ENCODE measurements at places on chromosomes 5 and 9. TPM values are rescaled to one million over a fixed set of nuclear protein-coding genes. Genes with fewer than 3 reads are reported as not detected.
A peak's percentile ranks its signal among the peaks of the same experiment; 100 is the strongest.

The RANBP3L gene
- total RNA-seq: 0.46 TPM

The ARL14EPL gene
- not detected for total RNA-seq

The FGF10 gene
- total RNA-seq: not detected

The ZNF484 gene
- 10.6 TPM for total RNA-seq

The FAM163B gene
- not detected for total RNA-seq

The PCDHA9 gene
- 1.1 TPM for total RNA-seq

The TMEM232 gene
- total RNA-seq: 1.7 TPM

The FOXD4L5 gene
- total RNA-seq: 0.11 TPM

DNA sequence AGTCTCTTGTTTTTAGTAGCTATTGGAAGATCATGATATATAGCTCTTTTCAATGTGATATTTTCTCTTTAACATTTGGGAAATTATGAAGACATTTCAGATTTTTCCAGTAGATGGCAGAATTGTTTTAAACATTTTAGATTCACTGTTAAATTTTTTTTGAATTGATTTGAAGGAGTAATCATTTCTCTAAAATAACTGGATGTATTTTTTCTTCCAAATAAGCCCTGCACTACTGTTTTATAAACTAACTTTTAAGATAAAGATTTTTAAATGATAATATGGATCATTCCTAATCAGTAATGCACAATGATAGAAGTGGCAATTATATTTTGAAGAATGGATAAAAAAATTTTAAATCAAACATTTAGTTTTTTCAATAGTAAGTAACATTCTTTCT is 14.2 kb downstream of the NDUFAF2 start:
- H3K36me3 ChIP-seq: no peaks in the 10 kb centered on the region
- H3K27ac ChIP-seq: no peak overlapping the region
- H3K27me3 ChIP-seq: no peaks in the 10 kb centered on the region

- no peaks in the 10 kb centered on the region for H3K27me3 ChIP-seq
- no peaks in the 10 kb centered on the region for H3K36me3 ChIP-seq
- H3K4me1 ChIP-seq: peaks cover 17% of the 10 kb centered on the region
- H3K27ac ChIP-seq: no peak overlapping the region
- DNase-seq: no peak
Measured at GRCh38 chr9:108537756-108538155, 318.0 kb downstream of the ACTL7B start.

GRCh38 chr9:36163786-36164170 is 5.4 kb upstream of the CCIN start:
- peak; percentile 65 for DNase-seq
- peak overlapping the region; percentile 34 for H3K4me3 ChIP-seq
- peak overlapping the region; percentile 93 for H3K27ac ChIP-seq
- no peaks in the 10 kb centered on the region for H3K36me3 ChIP-seq
- H3K4me1 ChIP-seq: peaks cover 47% of the 10 kb centered on the region

- no peaks in the 10 kb centered on the region for H3K36me3 ChIP-seq
- H3K27ac ChIP-seq: no peak overlapping the region
- H3K4me3 ChIP-seq: no peak overlapping the region
- no peaks in the 10 kb centered on the region for H3K4me1 ChIP-seq
- peak; percentile 57 for DNase-seq
Measured at GRCh38 chr9:13023498-13023897, 248.7 kb downstream of the LURAP1L start.

DNA sequence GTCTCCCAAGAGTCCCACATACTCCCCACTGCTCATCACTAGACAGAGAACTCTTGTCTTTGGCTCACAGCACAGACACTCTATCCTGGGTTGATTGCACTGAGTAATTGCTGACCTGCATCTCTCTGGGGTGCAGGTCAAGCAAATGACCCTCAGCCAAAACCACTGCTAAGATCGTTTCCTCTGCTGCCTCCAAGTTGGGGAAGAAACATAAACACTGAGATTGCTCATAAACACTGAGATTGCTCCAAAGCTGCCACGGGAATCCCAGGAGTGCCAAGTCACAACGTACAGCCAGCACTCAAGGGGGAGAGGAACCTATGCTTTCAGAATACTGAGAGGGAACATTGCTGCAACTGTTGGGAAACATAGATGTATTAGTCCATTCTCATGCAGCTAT is 1402.1 kb upstream of the ACO1 start:
- H3K4me3 ChIP-seq: no peak overlapping the region
- H3K27me3 ChIP-seq: no peaks in the 10 kb centered on the region
- no peak for DNase-seq
- H3K27ac ChIP-seq: no peak overlapping the region
- no peaks in the 10 kb centered on the region for H3K36me3 ChIP-seq
- no peaks in the 10 kb centered on the region for H3K4me1 ChIP-seq

DNA sequence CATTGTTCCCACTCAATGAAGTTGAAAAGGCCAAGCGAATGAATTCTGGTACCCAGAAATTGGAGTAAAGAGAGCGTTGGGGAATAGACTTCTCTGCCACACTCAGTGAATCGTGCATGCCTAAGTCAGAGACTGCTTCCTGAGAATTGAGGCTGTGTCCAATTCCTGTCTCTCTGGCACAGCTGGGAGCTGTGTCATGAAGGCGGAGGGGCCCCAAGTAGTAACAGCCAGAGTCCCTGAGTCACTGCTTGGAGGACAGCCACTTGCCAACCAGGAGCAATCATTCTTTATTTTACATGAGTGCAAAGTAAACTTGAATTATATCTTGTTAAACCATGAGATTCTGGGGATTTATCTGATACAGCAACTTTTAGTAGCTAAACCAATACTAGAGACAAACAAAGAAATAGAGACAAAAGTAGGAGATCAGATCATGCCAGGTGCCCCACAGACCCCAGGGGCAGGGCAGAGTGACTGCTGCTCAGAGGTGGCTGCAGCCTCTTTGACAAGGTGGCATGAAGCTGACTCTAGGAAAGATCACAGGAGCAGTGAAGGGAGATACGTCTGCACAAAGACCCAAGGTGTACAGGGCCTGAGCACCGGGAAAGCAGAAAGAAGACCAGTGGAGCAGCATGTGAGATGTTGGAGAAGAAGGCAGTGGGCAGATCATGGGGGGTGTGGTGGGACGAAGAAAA is 246.0 kb downstream of the GADD45G start:
- H3K27me3 ChIP-seq: no peaks in the 10 kb centered on the region
- no peak overlapping the region for H3K27ac ChIP-seq
- no peak overlapping the region for H3K4me3 ChIP-seq
- peak; percentile 32 for DNase-seq
- H3K36me3 ChIP-seq: no peaks in the 10 kb centered on the region

DNA sequence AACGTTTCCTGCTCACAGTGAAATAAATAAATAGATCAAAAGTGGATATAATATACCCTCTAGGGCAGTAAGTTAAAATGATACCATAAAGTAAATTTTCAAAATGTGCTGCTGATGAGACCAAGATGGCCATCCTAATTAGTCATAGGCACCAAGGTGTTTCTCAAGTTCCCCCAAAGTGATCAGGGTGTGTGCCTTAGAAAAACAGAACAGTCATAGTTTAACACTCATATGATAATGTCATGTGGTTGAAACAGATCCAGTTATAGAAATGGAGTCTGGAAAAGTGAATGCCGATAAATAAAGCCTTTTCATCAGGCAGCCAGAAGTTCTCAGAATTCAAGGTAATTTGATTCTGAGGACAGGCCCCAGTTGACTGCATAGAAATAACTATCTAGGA is 161.5 kb upstream of the CDKN2B start:
- no peak overlapping the region for H3K4me3 ChIP-seq
- no peaks in the 10 kb centered on the region for H3K36me3 ChIP-seq
- DNase-seq: no peak
- peak overlapping the region; percentile 31 for H3K27ac ChIP-seq
- peaks cover 18% of the 10 kb centered on the region for H3K4me1 ChIP-seq

DNA sequence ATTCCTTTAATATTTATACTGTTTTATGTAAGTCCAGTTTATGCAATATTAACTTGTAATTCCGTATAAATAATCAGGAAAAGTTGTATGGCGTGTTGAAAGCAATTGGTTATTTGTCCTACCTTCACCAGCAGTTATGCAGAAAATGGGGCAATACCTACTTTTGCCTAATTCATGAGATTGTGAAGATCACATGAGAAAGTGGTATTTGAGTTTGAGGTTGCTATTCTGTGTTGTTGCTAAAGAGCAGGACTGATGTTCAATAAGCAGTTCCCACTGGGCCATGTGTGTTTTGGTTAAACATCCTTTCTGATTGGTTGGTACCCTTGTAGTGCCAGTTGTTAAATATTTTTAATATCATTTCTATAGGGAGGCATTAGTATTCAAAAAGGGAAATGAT is 3.2 kb downstream of the TGFBR1 start:
- H3K27me3 ChIP-seq: no peaks in the 10 kb centered on the region
- H3K4me3 ChIP-seq: no peak overlapping the region
- H3K36me3 ChIP-seq: no peaks in the 10 kb centered on the region
- no peak overlapping the region for H3K27ac ChIP-seq

DNA sequence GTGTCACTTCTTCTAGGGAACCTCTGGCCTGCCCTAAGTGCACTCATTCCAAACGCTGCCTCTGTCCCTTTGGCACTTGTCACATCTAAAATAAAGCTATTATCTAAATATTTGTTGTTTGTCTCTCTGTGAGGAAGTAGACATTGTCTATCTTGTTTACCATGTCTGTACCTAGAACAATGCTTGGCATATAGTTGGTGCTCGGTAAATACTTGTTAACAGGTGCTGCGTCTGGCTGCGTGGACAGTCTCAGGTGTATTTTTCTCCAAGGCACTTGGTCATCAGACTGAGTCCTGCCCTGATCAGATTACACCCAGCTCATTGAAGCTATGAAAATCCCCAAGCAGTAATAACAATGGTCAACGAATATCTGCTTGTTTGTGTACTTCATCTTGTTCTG is 174.9 kb upstream of the SMIM23 start:
- no peak overlapping the region for H3K27ac ChIP-seq
- H3K36me3 ChIP-seq: no peaks in the 10 kb centered on the region
- no peaks in the 10 kb centered on the region for H3K4me1 ChIP-seq

DNA sequence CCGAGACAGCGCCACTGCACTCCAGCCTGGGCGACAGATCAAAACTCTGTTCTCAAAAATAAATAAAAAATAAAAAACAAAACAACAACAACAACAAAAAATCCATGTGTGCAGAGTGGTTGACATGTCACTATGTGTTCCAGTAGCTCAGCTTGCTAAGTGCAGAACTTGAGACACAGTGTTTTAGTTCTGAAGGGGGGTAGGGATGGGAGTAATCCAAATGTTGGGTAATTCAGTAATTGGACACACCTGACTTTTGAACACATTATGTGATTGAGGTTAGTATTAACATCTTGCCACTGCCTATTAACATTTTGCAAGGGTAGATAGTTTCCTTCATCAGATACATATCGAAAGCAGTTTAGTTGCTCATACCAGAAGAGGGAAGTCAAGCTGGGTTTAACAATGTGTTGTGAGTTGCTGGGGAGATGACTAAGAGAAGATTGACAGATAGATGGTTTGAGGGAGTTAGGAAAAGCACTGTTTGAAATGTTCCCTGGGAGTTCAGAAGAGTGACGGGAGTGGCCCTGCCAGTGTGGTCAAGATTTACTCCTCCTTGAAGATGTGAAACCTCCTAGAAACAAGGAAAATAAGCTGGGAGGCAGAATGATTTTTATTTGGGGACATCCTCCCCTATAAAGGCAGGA is 928 bp downstream of the HACD4 start:
- no peaks in the 10 kb centered on the region for H3K36me3 ChIP-seq
- no peak overlapping the region for H3K27ac ChIP-seq

DNA sequence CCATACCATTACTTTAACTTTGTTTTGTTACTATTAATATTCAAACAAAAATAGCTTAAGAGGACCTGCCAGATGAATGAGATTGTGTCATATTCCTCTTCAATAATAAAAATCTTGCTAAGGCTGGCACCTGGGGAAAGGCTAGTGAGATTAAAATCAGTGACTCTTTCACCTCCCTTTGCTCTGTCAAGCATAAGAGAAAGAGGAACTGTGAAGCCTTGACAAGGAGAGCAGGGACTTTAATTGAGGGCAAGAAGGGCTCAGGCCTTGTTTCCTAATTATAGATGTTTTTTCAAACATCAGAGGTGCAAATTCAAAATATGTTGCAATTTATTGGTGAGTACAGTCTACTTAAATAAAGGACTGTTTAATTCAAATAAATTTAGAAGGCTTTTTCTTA is 91.7 kb downstream of the SPATA31D1 start:
- H3K27me3 ChIP-seq: no peaks in the 10 kb centered on the region
- H3K27ac ChIP-seq: no peak overlapping the region
- no peak for DNase-seq
- no peaks in the 10 kb centered on the region for H3K4me1 ChIP-seq
- no peaks in the 10 kb centered on the region for H3K36me3 ChIP-seq

- DNase-seq: no peak
- H3K4me3 ChIP-seq: no peak overlapping the region
- no peaks in the 10 kb centered on the region for H3K4me1 ChIP-seq
- H3K27me3 ChIP-seq: peaks cover 3% of the 10 kb centered on the region
Measured at GRCh38 chr5:17405976-17406375, 92.1 kb upstream of the TAF11L2 start.

- DNase-seq: no peak
- no peaks in the 10 kb centered on the region for H3K27me3 ChIP-seq
- no peaks in the 10 kb centered on the region for H3K4me1 ChIP-seq
- no peaks in the 10 kb centered on the region for H3K36me3 ChIP-seq
Measured at GRCh38 chr5:16076657-16077056, 102.9 kb downstream of the MARCHF11 start.

DNA sequence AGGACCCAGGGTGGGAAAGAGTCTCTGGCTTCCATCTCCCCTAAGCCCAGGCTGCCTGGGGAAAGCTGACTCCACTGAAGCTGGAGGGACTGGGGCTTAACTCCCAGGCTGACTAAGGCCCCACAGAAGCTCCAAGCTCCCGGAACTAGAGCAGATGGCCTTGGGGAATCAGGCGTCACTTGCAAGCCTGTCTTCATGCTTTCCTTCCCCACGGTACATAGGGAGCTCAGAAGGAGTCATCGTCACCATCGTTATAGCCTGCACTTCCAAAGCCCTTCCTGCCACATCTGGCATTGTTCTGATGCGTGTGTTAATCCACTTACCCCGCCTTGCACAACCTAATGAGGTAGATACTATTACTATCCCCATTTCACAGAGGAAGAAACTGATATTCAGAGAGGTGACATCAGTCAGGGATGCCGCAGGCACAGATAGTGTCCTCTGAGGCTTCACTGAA is 11.5 kb downstream of the AQP3 start:
- no peak overlapping the region for H3K27ac ChIP-seq
- no peaks in the 10 kb centered on the region for H3K4me1 ChIP-seq
- H3K4me3 ChIP-seq: no peak overlapping the region
- no peak for DNase-seq
- H3K36me3 ChIP-seq: no peaks in the 10 kb centered on the region

DNA sequence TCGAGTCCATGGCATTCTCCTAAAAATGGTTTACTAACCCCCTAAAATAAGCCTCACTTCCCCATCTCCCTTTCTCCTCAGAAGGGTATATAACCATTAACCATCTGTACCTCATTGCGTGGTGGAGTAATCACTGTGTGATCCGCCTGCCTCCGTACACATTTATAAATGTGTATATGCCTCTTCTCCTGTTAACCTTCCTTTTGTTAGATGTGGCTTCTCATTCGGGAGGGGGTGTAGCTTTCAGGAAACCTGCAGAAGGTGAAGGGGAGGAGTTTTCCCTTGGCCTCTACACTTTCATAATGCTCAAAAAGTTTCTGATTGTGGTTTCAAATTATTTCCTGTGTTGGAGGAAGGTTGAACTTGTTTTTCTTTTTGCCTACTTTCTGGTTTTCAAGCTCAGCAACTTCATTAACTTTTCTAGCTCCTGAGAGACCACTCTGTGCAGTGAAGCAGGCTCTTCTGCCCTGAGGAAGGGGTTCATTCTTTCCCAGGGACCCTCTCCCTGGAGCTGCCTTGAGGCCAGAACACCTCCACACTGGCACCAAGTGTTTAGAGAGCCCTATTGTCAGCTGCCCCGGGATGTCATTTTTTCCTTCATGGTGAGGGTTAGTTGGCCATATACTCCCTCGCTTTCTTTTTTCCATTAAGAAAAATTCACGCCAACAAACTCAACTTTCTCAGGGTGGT is 46.9 kb downstream of the RASGRF2 start:
- H3K36me3 ChIP-seq: no peaks in the 10 kb centered on the region
- H3K27ac ChIP-seq: no peak overlapping the region
- no peaks in the 10 kb centered on the region for H3K27me3 ChIP-seq
- DNase-seq: no peak
- H3K4me1 ChIP-seq: no peaks in the 10 kb centered on the region
- H3K4me3 ChIP-seq: no peak overlapping the region
